ENCODE measurements at places on chromosomes 13 and 19. TPM values are rescaled to one million over a fixed set of nuclear protein-coding genes. Genes with fewer than 3 reads are reported as not detected.

C13orf42 gene
- not detected for total RNA-seq

COX6B1 gene
- 665 TPM for total RNA-seq

PPM1N gene
- 1.8 TPM for total RNA-seq

SELENOV gene
- not detected for total RNA-seq

TINCR gene
- total RNA-seq: 8.4 TPM

ATP4B gene
- not detected for total RNA-seq

PROSER3 gene
- total RNA-seq: 13.6 TPM

GRCh38 chr19:41029524-41030432 lies 38.7 kb downstream of the CYP2B6 start:
- H3K27me3 ChIP-seq: no peaks in the 10 kb centered on the region
- DNase-seq: no peak
- H3K4me1 ChIP-seq: no peaks in the 10 kb centered on the region
- no peak overlapping the region for H3K4me3 ChIP-seq

GRCh38 chr13:111404746-111405145 lies 84.3 kb downstream of the TEX29 start:
- H3K4me3 ChIP-seq: no peak overlapping the region
- no peak for DNase-seq
- no peaks in the 10 kb centered on the region for H3K4me1 ChIP-seq
- no peak overlapping the region for H3K27ac ChIP-seq

- no peaks in the 10 kb centered on the region for H3K27me3 ChIP-seq
- no peaks in the 10 kb centered on the region for H3K4me1 ChIP-seq
- H3K36me3 ChIP-seq: no peaks in the 10 kb centered on the region
- no peak for DNase-seq
Measured at GRCh38 chr13:77619655-77620054, 77.8 kb upstream of the SLAIN1 start.

DNA sequence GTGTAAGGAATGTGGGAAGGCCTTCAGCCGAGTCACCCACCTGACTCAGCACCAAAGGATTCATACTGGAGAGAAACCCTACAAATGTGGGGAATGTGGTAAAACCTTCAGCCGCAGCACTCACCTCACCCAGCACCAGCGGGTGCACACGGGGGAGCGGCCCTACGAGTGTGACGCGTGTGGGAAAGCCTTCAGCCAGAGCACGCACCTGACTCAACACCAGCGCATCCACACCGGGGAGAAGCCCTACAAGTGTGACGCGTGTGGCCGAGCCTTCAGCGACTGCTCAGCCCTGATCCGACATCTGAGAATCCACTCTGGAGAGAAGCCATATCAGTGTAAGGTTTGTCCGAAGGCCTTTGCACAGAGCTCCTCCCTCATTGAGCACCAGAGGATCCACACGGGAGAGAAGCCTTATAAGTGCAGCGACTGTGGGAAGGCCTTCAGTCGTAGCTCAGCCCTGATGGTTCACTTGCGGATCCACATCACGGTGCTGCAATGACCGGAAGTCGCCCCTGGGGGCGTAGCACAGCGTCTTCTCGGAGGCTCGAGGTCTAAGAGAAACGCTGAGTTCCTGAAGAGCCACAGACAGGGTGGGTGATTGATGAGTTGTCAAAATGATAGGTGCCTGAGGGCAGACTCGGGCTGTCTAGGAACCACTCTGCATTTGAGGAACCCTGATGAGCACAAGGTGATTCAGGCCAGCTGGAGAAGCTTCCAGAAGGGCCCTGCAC lies 12.2 kb downstream of the ZSCAN22 start:
- H3K36me3 ChIP-seq: no peaks in the 10 kb centered on the region
- no peak overlapping the region for H3K27ac ChIP-seq
- no peaks in the 10 kb centered on the region for H3K4me1 ChIP-seq
- no peak overlapping the region for H3K4me3 ChIP-seq
- H3K27me3 ChIP-seq: no peaks in the 10 kb centered on the region

DNA sequence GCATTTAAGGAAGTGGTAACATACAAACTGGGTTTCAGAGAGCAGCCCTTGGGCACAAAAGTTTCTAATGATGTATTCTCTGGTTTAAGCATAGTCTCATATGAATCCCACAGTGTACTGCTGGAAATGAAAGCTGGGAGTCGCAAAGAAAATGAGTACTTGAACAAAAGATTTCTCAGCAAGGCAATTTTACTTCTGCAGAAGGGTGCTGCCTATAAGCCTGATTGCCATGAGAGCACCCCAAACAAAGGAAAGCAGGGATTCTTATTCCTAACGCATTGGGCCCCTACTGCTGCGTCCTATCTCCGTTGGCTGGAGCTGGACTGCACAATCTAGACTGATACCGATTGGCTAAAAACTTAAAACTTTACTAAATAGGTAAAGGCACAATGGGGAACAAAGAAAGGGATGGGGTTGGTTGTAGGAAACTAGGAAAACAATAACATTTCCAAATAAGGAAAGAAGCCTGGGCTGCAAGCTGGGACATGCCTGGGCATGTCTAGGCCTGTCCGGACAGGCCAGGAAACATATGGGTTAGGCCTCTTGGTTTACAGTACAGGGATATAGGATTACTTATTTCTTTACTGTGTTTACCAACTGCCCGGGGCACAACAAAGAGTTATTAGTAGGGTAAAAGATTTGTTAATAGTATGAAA lies 27.4 kb upstream of the VN1R4 start:
- no peak overlapping the region for H3K27ac ChIP-seq
- no peaks in the 10 kb centered on the region for H3K27me3 ChIP-seq
- H3K4me1 ChIP-seq: no peaks in the 10 kb centered on the region
- no peak overlapping the region for H3K4me3 ChIP-seq

DNA sequence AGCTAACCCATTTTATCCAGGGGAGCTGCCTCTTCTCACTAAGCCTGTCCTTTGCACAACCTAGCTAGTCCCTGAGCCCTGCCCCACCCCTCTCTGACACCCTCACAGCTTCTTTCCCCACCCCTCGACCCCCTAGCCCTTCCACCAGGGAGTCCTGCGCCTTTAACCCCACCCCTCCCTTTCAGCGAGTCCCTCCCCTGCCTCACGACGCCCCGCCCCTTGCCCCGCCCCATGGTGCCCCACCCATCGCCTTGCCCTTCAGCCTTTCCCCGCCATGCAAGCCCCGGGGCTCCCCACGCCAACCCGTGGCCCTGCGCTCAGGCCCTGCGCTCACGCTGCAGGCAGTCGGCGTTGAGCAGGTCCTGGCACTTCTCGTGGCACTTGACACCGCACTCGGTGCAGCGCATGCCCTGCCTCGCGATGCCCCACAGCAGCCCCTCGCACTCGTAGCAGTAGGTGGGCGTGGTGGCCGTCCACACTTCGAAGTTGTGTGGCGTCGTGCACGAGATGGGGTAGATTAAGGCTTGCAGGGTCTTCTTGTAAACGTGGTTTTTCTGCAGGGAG lies 40.0 kb downstream of the UNC13A start:
- H3K27me3 ChIP-seq: no peaks in the 10 kb centered on the region
- no peak for DNase-seq
- H3K36me3 ChIP-seq: no peaks in the 10 kb centered on the region
- no peak overlapping the region for H3K4me3 ChIP-seq

- H3K27me3 ChIP-seq: no peaks in the 10 kb centered on the region
- no peak overlapping the region for H3K27ac ChIP-seq
- DNase-seq: no peak
- H3K4me1 ChIP-seq: no peaks in the 10 kb centered on the region
Measured at GRCh38 chr13:26025771-26026170, 26.0 kb downstream of the SHISA2 start.

DNA sequence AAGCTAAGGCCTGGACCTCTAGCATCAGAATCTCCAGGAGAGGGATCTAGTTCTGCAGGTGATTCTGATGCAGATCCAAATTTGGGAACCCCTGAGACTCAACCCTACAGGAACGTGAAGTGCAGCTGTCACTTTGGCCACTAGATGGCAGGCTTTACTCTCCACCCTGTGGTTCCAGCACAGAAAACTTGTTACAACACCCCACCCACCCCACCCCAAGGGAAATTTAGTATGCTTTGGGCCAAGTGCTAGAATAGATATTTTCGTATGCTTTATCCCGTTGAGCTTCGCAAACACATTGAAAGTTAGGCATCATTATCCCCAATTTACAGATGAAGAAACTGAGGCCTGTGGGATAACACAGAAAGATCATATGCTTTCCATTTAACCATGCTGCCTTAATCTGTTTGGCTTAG lies 232.0 kb downstream of the B3GLCT start:
- H3K4me3 ChIP-seq: no peak overlapping the region
- H3K4me1 ChIP-seq: no peaks in the 10 kb centered on the region
- peak; percentile 9 for DNase-seq

GRCh38 chr19:5445561-5446055 lies 9.6 kb upstream of the ZNRF4 start:
- H3K36me3 ChIP-seq: no peaks in the 10 kb centered on the region
- no peaks in the 10 kb centered on the region for H3K4me1 ChIP-seq
- no peak overlapping the region for H3K4me3 ChIP-seq
- no peak overlapping the region for H3K27ac ChIP-seq

- no peak overlapping the region for H3K27ac ChIP-seq
- H3K4me3 ChIP-seq: no peak overlapping the region
- H3K27me3 ChIP-seq: no peaks in the 10 kb centered on the region
- DNase-seq: no peak
- no peaks in the 10 kb centered on the region for H3K36me3 ChIP-seq
Measured at GRCh38 chr13:88360761-88361160, 689.6 kb downstream of the SLITRK5 start.

DNA sequence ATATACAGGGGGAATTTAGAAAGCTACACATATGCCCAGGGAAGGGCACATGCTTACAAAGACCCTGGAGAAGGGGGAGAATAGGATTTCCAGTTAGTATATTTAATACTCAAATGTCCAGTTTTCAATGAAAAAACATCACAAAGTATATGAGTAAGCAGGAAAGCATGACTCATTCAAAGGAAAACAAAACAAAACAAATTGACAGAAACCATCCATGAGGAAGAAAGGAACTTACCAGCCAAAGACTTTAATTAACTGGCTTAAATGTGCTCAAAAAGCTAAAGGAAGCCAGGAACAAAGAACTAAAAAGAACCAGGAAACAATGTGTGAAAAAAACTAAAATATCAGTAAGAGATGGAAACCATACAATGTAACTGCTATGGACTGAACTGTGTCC lies 716.2 kb upstream of the ARGLU1 start:
- H3K4me1 ChIP-seq: no peaks in the 10 kb centered on the region
- no peak overlapping the region for H3K27ac ChIP-seq
- no peak for DNase-seq
- H3K4me3 ChIP-seq: no peak overlapping the region
- H3K27me3 ChIP-seq: no peaks in the 10 kb centered on the region

- no peak for DNase-seq
- no peaks in the 10 kb centered on the region for H3K27me3 ChIP-seq
- peaks cover 13% of the 10 kb centered on the region for H3K4me1 ChIP-seq
- no peak overlapping the region for H3K4me3 ChIP-seq
- H3K27ac ChIP-seq: no peak overlapping the region
Measured at GRCh38 chr13:60402022-60402421, 5.0 kb downstream of the TDRD3 start.

GRCh38 chr13:42384265-42384664 lies 112.3 kb downstream of the AKAP11 start:
- H3K4me3 ChIP-seq: no peak overlapping the region
- DNase-seq: no peak
- H3K27me3 ChIP-seq: no peaks in the 10 kb centered on the region
- H3K4me1 ChIP-seq: no peaks in the 10 kb centered on the region
- no peaks in the 10 kb centered on the region for H3K36me3 ChIP-seq
- no peak overlapping the region for H3K27ac ChIP-seq

DNA sequence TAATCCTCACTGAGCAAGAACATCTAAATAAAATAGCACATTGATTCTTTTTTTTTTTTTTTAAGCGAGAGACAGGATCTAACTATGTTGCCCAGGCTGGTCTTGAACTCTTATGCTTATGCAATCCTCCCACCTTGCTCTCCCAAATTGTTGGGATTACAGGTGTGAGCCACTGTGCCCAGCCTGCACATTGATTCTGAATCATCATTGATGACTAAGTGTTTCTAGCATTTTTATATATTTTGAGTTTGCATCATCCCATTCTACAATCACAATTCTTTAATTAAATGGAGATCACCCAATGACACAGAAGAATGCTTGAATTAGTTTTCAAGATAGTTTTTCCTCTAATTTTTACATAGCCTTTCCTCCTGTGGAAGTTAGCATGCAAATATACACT lies 354.1 kb downstream of the KLF5 start:
- no peaks in the 10 kb centered on the region for H3K4me1 ChIP-seq
- no peak overlapping the region for H3K27ac ChIP-seq
- DNase-seq: no peak
- H3K27me3 ChIP-seq: no peaks in the 10 kb centered on the region
- H3K36me3 ChIP-seq: no peaks in the 10 kb centered on the region

DNA sequence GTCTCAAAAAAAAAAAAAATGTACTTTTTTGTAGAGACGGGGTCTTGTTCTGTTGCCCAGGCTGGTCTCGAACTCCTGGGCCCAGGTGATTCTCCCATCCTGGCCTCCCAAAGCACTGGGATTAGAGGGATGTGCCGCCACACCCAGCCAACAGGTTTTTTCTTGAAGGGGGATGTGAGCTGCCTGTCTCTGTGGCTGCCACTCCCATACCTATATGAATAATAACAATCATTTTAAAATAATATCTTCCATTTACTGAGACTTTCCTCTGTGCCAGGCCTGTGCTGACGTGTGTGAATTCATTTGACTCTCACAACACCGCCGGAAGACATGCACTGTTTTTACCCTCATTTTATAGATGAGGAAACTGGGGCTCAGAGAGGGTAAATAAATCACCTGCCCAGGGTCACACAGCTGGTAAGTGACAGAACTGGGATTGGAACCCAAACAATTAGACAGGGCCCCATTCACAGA lies 7.2 kb upstream of the BCL3 start:
- H3K4me1 ChIP-seq: peaks cover 16% of the 10 kb centered on the region
- H3K4me3 ChIP-seq: no peak overlapping the region
- DNase-seq: peak; percentile 63
- no peaks in the 10 kb centered on the region for H3K36me3 ChIP-seq

Measured in prostate gland (tissue), 2 donors.